ENCODE measurements at places on chromosomes 4 and X.

DNA sequence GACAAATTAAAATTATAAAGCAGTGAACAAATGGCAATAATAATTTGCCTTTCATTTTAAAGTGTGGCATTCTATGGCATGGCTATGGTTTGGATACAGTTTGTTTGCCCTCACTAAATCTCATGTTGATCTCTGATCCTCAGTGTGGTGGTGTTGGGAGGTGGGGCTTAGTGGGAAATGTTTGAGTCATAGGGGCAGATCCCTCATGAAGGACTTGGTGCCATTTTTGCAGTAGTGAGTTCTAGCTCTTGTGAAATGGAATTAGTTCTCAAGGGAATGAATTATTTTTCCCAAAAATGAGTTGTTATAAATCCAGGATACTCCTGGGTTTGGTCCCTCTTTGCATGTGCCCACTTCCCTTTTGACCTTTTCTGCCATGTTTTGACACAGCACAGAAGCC is 181.4 kb downstream of the AMELX start:
- DNase-seq, result no peak

GRCh38 chrX:129227366-129227765 is 295.9 kb downstream of the SMARCA1 start:
- DNase-seq, result no peak

GRCh38 chrX:20507901-20508620 is 241.4 kb upstream of the RPS6KA3 start:
- DNase-seq, result no peak

DNA sequence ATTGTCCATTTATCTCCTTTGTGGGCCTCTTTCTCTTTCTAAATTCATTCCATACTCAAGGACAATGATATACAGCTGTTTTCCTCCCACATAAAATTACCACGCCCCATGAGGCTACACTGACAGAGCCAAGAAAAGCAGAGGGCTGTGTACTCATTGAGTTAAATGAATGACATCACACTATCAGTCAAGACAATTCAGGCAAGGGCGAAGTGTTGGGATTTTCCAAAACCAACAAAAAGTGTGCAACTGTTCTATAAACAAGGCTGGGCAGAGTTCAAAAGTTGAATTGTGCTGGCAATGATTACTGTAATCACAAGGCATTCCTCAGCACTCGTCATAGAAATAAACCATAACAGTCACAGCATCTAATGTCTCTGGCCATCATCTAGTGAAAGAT is 799.6 kb upstream of the DIAPH2 start:
- no peak for DNase-seq

DNA sequence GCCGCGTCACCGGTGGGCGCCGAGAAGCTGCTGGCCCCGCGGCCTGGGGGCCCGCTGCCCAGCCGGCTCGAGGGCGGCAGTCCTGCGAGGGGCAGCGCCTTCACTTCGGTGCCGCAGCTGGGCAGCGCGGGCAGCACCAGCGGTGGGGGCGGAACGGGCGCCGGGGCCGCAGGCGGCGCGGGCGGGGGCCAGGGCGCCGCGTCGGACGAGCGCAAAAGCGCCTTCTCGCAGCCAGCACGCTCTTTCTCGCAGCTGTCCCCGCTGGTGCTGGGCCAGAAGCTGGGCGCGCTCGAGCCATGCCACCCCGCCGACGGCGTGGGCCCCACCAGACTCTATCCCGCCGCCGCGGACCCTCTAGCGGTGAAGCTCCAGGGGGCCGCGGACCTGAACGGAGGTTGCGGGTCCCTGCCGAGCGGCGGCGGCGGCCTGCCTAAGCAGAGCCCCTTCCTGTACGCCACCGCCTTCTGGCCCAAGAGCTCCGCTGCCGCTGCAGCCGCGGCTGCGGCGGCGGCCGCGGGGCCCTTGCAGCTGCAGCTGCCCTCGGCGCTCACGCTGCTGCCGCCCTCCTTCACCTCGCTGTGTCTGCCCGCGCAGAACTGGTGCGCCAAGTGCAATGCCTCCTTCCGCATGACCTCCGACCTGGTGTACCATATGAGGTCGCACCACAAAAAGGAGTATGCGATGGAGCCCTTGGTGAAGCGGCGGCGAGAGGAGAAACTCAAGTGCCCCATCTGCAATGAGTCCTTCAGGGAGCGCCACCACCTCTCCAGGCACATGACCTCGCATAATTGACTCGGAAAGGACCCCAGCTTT is 5.6 kb downstream of the PRDM8 start:
- no peak for DNase-seq
